ENCODE measurements at places on chromosomes 2 and 18.
A peak's percentile ranks its signal among the peaks of the same experiment; 100 is the strongest.

DNA sequence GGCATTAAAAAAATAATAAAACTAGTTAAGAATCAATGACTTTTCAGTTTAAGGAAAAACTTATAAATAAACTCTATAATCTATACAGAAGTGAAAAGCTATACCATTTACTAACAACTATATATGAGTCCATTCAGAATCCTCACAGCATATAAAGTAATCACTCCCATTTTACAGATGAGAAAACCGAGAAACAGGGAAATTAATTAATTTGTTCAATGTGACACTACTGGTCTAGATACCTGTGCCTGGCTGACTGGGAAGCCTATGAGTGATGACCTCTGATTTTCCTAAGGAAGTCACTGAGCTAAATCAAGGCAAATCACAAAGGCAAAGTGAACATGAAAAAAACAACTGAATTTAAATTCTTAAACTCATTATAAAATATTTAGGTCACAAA is 99.5 kb upstream of the RNU4ATAC start:
- DNase-seq: no peak

GRCh38 chr2:171735991-171736710 is 48.9 kb downstream of the DYNC1I2 start:
- no peak for DNase-seq

DNA sequence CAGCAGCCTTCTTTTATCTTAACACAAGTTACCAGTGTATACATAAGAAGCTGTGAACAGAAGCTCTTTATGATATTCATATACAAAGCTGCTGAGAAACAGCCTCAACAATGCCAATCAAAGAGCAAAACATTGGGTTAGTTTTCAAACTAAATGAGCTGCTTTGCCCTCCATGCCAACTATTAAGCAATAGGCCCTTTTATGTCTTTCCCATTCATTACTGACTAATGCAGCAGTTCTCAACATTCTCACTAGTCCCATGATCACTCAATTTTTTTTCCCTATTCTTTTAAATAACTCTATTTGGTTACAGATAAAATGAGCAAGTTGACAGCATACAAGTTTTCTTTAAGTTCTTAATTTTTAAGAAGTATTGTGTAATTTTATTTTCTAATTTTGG is 57.9 kb upstream of the FRZB start:
- peak; percentile 15 for DNase-seq

GRCh38 chr18:31791817-31792579 is 31.3 kb upstream of the SLC25A52 start:
- no peak for DNase-seq
